Breast epithelium (tissue), 4 donors: ENCODE measurements at places on chromosomes 16 and 17.

- no peak for DNase-seq
Measured at GRCh38 chr16:81996664-81997509, 14.4 kb downstream of the SDR42E1 start.

DNA sequence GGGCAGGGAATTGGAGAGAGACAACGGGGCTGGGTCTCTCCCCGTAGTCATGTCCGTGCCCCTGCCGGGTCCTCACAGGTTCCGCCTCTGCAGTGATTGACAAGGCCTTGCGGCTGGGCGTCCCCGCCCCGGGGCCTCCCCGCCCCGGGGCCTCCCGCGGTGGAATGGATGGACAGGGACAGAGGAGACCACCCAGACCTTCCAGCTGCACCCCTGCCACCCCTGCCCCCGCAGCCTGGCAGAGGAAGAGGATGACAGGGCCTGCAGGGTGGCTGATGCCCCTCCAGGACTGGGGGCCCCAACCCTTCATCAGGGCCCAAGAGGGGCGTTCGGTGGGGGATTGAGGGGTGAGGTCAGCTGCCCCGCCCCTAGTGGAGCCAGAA is 216.4 kb upstream of the CIBAR2 start:
- no peak for DNase-seq

DNA sequence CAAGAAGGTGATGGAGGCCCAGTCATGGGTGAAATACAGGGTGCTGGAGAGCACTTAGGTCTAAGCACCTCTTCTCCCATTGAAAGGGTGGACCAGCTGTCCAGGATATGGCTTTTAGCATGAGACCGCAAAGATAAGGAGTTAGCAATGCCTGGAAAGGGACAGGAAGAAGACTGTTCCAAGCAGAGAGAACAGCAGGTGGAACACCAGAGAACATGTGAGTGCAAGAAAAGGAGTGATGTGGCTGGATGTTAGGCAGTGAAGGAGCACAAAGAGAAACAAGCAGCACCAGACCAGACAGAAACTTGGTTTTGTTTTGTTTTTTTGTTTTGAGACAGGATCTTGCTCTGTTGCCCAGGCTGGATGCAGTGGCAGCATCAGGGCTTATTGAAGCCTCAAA is 45.4 kb upstream of the CCL1 start:
- DNase-seq = no peak

GRCh38 chr16:30521873-30522641 is 4.3 kb downstream of the ZNF768 start:
- DNase-seq = no peak

- DNase-seq = no peak
Measured at GRCh38 chr17:81518785-81519283, 6.2 kb upstream of the ACTG1 start.
